ENCODE measurements at places on chromosomes 6 and 20.

- DNase-seq = no peak
Measured at GRCh38 chr6:6686748-6687601, 98.5 kb downstream of the LY86 start.

DNA sequence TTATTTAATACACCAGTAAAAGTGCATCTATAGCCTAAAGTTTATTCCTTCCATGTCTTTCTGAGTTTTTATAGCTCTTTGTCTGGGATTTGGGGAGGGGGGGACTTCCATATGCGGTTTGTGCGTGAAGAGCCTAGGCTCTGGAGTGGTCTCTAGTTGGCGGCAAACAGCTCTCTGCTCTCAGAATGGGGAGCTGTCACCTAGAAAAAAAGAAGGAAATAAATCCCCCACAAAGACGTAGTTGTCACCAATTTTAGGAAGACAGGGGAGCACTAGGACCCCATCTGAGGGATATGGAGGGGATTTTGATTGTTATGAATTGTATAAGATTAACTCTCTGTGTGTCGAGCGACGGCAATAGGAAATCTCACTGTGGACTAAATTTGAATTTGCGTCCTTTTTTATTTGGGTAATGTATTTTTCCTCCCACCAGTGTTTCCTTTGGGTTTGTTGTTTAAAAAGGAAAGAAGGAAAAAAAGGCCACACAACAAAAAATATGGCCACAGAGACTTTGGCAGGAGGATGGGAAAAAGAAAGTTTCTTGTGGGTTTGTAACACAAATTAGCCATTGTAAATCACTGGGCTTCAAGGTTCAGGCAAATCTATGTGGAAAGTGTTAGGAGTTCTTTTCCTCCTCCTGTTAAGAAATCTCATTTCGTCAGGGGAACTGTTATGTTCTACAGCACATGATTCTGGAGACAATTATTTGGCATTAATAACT, 7.4 kb downstream of the POU3F2 start:
- DNase-seq = no peak

DNA sequence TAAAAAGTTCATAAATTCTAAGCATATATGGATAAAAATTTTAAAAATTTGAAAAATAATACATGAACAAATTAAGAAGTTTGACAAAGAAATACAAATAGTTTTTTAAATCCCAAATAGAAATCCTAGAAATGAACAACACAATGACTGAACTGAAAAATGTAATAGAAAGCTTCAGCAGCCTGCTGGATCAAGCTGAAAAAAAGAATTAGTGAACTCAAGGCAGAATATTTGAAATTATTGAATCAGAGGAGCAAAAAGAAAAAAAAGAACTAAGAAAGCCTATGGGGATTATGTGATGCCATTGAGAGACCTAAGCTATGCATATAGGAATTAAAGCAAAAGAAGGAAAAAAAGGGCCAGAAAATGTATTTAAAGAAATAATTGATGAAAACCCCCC, 39.9 kb upstream of the TFB1M start:
- no peak for DNase-seq

GRCh38 chr6:47484616-47485015, 7.0 kb downstream of the CD2AP start:
- DNase-seq = no peak

- no peak for DNase-seq
Measured at GRCh38 chr6:45880159-45880558, 135.5 kb downstream of the CLIC5 start.

GRCh38 chr6:112298816-112299281, 44.5 kb upstream of the LAMA4 start:
- DNase-seq = no peak

- no peak for DNase-seq
Measured at GRCh38 chr20:17504066-17504897, 26.9 kb downstream of the BFSP1 start.

DNA sequence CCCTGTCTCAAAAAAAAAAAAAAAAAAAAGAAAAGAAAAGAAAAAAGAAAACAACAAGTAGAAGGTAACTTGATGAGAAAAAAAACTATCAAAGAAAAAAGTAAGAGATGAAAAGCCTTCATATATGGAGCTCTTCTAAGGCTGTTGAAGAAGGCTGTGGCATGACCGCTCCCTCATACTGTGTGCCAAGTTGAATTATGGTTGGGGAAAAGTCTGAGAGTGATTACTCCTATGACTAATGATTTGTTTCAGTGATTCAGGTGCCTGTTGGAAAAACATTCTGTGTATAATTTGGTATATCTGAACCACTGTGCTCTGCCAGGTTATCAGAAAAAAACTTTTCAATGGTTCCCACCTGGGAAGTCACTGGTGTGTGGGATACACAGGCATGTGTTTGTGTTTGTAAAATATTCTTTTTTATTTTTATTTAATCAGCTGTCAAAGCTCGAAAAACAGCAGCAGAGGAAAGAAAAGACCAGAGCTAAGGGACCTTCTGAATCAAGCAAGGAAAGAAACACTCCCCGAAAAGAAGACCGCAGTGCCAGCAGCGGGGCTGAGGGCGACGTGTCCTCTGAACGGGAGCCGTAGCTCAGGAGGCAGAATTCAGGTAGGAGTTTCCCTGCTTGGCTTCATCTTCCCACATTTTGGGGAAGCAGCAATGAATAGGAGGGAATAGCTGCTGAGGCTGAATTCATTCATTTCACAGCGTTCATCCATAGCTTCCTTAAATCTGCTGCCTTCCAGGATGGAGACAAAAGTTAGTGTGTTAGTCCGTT, 69.7 kb upstream of the SCP2D1 start:
- no peak for DNase-seq

DNA sequence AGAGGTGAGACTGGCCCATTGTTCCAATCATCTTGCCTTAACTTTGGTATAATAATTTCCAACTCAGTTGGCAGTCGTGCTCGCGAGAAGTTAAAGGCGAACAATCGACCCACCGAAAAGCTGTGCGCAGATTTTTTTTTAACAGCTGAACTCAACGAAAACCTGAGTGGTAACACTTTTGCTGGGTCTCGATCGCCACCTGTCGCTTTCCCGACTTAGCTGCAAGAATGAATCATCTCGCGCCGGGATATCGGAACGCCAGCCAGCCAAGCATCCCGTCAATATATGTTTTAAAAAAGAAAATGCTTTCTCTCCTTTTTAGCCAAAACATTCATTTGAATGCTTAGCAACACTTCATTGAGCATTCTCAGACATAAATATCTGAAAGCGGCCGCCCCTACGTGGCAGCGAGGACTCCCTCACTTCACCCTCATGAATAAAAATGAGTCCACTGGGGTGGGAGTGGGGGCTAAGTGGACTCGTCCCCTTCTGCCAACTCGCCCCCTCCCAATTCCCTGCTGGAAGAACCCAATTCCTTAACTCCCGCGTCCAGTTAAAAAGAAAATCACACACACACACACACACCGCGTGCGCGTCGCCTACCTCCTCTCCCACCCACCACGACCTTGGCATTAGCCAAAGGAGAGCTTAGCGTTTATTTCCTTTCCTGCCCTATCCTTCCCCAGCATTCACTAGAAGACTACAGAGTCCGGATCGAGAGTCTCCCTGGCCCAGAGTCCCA, 1.5 kb downstream of the COL12A1 start:
- peak; percentile 95 for DNase-seq

- DNase-seq = no peak
Measured at GRCh38 chr6:106037060-106037459, 49.1 kb upstream of the PRDM1 start.

DNA sequence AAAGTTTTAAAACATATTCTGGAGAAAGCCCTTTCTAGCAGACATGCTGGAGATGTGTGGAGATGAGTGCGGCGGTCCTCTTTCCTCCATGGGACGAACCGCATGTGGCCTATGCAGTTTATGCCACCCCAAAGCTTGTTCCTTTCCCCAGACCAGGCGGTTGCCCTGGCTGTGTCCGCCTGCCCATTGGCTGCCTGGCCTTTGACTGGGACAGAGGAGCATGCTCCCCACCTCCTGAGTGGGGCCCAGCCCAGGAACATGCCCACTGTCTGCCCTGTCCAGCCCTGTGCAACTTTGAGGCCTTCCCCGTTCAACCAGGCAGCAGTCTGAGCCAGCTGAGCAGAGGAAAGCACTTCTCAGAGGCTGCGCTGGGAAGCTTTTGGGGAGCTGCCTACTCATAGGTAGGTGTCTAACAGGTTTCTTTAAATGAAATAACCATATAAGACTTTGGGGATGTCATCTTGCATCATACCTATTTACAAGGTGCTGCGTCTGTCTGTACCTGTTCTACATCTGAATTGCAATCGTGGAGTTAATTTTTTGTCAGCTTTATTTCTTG, 20.6 kb downstream of the FOXC1 start:
- no peak for DNase-seq

DNA sequence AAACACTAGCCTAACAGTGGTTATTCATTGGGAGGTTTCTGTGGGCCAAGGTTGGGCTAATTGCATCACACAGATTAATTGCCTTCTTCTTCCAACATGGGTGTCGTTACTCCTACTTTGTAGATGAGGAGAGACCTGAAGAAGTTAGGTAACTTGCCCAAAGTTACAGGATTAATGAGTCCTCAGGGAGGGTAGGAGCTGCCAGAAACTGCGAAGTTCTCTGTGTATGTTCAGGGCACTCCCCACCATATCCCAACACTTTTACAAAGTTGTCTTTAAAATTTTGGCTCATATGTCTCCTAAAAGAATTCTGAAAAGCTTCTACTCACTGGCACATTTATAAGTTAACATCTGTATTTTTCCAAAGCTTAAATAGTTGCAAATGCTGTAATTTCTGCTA, 323.5 kb upstream of the HSF2 start:
- DNase-seq = no peak

DNA sequence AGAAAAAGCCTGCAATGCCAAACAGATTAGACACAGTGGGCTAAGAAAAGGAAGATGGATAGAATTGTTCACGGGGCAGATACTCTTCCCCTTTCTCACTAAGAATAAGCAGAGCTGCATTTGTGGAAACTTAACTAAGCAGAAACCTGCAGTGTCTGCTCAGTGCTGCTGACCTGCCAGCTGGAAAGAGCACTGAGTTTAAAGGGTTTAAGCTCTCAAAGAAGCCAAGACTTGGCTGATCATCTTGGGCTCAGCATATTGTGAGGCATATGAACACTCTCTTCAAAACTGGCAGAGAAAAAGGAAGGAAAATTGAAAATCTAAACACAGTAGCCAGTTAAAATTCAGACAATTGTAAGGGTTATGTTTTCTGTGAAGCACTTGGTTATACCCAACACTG, 711.1 kb upstream of the EPHA7 start:
- DNase-seq = peak; percentile 46

- DNase-seq = no peak
Measured at GRCh38 chr6:105452924-105453756, 50.3 kb upstream of the PREP start.

DNA sequence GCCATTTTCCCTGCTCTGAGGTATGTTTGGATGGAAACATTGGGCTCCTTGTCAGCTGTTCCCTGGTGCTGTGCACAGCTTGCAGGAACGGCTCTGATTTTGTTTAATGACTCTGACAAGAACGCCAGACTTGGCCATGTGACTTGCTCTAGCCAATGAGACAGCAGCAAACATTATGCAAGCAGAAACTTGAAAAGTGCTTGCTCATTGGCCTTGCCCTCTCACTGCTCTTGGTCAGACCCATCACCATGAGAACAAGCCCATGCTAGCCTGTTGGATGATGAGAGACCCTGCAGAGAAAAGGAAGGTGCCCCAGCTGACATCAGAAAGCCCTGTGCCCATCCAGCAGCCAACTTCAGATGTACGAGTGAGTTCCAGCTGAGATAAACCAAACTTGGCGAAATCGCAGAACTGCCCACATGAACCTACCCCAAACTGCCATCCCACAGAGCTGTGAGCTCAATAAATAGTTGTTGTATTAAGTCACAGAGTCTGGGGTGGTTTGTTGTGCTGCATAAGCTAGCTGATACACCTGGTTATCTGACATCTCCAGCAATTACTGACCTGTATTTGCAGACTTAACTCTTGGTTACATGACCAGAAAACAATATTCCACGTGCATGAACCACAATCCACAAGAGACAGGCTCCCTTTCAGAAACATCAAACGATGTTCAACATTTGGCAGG, 96.9 kb downstream of the JPH2 start:
- DNase-seq = peak; percentile 24

GRCh38 chr6:135163440-135163738, 17.7 kb upstream of the MYB start:
- no peak for DNase-seq

- DNase-seq = no peak
Measured at GRCh38 chr20:51012357-51012756, 10.6 kb downstream of the KCNG1 start.

DNA sequence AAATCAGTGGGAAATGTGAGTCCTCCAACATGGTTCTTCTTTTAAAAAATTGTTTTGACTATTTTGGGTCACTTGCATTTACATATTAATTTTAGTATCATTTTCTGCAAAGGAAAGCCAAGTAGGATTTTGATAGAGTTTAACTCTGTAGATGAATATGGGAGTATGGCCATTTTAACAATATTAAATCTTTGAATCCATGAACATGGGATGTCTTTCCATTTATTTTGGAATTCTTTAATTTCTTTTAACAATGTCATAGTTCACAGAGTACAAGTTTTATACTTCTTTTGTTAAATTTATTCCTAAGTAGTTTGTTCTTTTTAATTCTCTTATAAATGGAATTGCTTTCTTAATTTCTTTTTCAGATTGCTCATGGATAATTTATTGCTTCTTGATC, 56.5 kb upstream of the ARMC2 start:
- no peak for DNase-seq

GRCh38 chr20:45467861-45468260, 1.7 kb upstream of the WFDC2 start:
- no peak for DNase-seq

GRCh38 chr6:10510592-10511367, 10.4 kb upstream of the GCNT2 start:
- DNase-seq = peak; percentile 60

DNA sequence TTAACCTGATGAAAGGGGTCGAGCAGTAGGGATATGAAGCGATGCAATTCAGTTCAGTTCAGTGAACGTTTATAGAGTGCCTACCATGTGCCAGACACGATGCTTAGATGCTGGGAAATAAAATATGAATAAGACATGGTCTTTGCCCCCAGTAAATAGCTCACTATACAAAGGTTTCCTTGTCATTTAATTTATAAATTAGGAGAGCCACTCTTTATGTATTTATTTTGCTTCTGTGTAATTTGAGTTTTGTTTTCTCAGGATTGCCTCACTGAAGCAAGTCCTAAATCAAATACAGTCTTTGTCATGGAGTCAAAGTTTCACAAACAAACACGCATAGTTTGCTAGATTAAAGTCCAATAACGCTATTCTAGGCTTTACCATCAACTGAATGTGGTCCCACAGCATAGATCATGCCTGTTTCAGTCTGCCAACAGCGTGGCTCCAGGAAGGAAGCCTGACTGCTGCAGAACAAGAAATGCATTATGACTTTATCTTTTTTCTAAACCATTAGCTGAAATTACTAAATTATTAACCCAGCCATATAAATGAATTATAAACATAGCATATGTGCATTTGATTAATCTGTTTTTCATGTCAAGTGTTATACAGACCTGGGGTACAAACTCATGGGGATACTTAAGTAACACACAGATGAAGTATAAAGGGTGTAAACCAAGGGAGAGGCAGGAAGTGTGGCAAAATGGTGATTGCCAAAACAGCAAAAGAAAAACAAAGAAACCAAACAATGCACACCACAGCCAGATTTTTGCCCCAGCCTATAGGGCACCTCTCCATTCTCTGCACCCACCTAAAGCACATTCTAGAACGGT, 29.8 kb upstream of the CCN2 start:
- DNase-seq = no peak

- DNase-seq = no peak
Measured at GRCh38 chr6:156778454-156779205, 1.5 kb downstream of the ARID1B start.
